ENCODE measurements at places on chromosomes 3 and 15.

DNA sequence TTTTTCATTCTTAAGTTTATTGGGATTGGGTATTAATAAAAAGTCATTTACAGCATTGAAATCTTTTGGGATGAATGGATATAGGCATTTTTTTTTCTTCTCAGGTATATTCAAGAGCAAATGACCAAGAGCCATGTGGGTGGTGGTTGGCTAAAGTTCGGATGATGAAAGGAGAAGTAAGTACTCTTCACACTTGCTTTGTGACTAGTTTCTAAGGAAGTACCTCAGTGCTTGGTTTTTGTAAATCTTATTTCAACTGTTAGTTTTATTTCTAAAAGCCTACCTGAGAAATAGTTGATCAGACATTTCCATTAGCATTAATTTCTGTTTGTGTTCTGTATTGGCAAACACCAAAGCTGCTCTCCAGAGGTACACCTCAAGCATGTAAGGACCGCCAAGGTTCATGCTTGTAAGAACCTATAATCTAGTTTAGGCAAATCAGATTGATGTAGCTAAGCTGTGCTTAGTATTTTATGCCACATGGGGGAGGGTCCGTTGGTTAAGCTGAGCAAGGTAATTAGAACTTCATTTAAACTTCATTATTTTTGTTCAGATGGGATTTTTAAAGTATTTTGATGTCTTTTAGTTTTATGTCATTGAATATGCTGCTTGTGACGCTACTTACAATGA, 35.4 kb downstream of the FXR1 start:
- DNase-seq: no peak

DNA sequence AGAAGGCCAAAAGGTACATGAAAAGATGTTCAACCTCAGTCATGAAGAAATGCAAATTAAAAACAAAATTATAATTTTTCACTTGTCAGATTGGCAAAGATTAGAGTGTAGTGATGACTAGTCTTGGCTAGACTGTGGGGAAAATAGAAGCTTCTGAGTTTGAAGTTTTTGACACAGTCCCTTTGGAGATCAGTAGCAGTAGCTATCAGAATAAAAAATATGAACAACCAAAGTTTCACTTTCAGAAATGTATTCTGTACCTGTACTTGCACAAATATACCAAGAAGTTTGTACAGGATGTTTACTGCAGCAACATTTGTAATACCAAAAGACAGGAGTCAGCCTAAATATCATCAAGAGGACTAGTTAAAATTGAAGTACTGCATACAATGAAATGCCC, 14.1 kb downstream of the ATP2C1 start:
- no peak for DNase-seq

DNA sequence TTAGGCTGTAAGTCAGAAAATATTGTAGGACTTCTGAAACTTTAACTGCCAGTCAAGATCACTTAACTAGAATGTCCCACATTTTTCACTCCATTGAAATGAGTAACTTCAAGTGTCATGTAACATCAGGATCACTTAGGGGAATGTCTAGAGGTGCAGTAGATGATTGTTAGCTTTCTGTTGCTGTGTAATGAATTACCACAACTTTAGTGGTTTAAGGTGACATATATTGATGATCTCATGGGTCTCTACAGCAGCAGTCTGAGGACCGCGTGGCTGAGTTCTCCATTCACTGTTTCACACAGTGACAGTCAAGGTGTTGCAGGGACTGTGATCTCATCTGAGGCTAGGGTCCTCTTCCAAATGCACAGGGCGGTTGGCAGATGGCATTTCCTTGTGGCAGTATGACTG, 82.7 kb downstream of the SLC25A26 start:
- DNase-seq: peak; percentile 27

DNA sequence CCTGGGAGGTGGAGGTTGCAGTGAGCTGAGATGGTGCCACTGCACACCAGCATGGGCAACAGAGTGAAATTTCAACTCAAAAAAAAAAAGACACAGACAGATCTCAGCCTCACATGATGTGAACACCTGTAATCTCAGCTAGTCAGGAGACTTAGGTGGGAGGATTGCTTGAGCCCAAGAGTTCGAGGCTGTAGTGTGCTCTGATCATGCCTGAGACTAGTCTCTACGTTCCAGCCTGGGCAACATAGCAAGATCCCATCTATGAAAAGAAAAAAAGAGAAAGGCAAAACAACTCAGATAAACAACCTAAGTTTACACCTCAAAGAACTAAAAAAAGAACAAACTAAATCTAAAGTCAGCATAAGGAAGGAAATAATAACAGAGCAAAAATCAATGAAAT, 11.0 kb downstream of the SCAPER start:
- no peak for DNase-seq

DNA sequence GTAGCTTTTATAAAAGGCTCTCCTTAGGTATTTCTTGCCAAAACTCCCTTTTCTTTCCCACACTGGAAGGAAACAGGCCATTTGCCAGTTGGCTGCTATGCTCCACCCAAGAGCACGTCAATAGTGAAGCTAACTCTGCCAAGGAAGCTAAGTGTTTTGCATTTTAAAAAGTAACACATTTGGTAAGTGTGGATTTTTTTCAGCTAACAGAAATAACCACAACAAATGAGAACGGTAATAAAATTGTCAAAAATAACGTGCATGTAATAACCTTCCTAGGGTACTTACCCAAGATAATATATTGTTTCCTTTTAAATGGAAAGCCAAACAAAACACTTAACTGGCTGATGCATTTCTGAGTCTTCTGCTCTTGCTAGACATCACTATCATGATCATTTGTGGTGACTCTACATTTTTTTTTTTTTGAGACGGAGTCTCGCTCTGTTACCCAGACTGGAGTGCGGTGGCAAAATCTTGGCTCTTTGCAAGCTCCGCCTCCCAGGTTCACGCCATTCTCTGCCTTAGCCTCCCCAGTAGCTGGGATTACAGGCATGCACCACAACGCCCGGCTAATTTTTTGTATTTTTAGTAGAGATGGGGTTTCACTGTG, 4.6 kb downstream of the DPP8 start:
- DNase-seq: no peak

GRCh38 chr3:141092663-141093062, 41.5 kb downstream of the SPSB4 start:
- no peak for DNase-seq

- DNase-seq: peak; percentile 57
Observed at GRCh38 chr3:112043621-112044201, 9.2 kb downstream of the TMPRSS7 start.

DNA sequence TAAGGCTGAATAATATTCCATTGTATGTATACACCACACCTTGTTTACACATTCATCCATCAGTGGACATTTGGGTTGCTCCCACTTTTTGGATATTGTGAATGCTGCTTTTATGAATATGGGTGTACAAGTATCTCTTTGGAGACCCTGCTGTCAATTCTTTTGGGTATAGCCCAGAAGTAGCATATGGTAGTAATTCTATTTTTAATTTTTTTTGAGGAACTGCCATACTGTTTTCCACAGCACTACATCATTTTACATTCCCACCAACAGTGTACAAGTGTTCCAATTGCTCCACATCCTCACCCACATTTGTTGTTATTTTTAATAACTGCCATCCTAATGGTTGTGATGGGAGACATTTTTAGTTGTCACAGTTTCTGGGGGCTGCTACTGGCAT, 69.9 kb upstream of the PSMD6 start:
- no peak for DNase-seq

GRCh38 chr15:62417439-62417838, 252.4 kb upstream of the C2CD4B start:
- no peak for DNase-seq

DNA sequence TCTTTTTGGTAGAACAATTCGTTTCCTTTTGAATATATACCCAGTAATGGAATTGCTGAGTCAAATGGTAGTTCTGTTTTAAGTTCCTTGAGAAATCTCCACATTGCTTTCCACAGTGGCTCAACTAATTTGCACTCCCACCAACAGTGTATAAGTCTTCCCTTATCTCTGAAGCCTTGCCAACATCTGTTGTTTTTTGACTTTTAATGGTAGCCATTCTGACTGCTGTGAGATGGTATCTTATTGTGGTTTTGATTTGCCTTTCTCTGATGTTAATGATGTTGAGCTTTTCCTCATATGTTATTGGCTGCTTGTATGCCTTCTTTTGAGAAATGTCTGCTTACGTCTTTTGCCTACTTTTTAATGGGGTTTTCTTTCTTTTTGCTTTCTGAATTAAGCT, 270.6 kb upstream of the MEIS2 start:
- DNase-seq: no peak

- no peak for DNase-seq
Observed at GRCh38 chr3:134149286-134149685, 101.4 kb downstream of the RYK start.

DNA sequence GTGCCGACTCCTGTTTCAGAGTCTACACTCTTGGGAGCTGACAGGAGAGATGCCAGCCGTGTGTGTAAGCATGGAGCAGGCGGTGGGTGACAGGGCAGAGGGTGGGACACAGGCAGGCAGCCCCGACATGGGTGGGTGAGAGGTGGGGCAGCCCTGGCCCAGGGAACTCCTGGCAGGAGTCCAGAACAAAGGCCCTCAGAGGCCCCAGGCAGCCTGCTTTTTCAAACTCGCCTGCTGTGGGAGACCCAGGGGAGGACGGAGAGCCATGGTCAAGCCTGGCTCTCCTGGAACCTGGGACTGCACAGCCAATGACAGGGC, 29.3 kb upstream of the SLC41A3 start:
- no peak for DNase-seq

- no peak for DNase-seq
Observed at GRCh38 chr15:50176869-50177268, 5.1 kb upstream of the SLC27A2 start.

DNA sequence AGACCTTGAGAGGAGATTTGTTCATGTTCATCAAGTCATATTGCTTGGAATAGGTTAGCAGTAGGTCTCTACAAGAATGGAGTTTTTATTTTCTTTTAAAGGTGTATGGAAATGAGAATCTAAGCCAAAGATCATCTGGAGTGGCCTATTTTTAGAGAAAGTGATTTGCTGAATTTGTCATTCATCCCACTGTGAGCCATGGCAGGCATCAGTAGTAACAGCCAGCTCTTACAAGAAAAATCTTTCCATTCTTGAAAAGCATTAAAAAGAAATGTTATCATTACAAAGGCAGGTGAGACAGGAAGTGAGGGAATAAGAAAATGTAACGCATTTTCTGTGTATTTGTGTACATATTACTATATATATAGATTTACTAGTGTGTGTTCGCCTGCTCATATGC, 29.6 kb downstream of the STAC start:
- no peak for DNase-seq

GRCh38 chr3:38648659-38649499, 608 bp downstream of the SCN5A start:
- no peak for DNase-seq

- DNase-seq: no peak
Observed at GRCh38 chr15:65917407-65917756, 48.1 kb downstream of the RAB11A start.

DNA sequence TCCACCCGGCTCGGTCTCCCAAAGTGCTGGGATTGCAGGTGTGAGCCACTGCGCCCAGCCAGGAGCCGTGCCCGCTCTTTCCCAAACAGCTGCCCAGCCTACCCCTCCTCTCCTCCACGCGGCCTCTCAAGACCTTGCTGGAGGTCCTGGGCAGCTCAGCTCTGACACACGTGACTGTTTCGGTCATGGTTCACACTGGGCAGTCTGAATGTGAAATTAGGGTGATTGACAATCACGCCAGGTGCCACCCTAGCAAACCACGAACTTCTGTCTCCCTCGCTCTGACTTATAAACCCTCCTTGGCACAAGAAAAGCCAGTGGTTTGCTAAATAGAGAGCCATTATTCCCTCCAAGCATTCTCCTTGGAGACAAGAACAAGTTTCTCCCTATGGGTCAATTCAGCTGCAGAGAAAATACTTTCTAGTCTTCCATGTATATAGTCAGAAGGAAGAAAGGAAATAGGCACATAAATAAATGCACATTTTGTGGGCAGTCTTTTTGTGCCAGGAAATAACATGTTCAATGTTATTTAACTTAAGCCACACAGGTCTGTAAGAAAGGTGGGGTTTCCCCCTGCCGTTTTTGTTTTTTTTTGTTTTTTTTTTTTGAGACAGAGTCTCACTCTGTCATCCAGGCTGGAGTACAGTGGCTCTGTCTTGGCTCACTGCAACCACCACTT, 121.9 kb upstream of the MEF2A start:
- DNase-seq: peak; percentile 20

- DNase-seq: no peak
Observed at GRCh38 chr3:38126121-38126892, 10.6 kb downstream of the ACAA1 start.

DNA sequence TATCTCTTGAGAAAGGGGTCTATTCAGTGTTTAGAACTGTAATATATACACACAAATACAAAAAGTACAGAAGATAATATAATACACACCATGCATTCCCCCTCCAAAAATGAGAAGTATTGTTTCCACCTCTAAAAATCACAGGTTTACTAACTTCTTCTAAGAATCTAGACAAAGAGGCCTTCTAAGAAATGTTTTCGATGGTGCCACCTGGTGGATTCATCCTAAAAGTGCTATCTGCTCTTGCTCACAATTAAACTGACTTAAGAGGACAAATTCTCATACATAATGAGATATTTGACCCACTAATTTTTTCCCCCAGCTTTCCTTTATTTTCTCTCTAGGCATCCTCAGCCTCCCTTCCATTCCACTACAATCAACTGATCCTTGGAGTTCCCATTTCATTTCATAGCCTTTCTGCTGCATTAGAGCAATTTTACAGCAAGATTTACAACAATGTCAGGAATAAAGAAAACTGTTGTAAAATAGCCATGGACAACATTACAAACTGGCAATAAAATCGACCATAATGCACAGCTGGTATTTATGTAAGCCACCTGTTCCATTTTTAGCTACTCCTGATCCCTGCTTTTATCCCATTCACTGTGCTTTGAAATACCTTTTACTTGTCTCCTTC, 124.6 kb downstream of the ARRDC4 start:
- no peak for DNase-seq

All from upper lobe of left lung (tissue), 6 donors.